Esophagus squamous epithelium (tissue), 5 donors: ENCODE measurements at places on chromosomes 2 and 18. TPM values are rescaled to one million over a fixed set of nuclear protein-coding genes. Genes with fewer than 3 reads are reported as not detected.

GRCh38 chr2:10940596-10940995 is 28.9 kb downstream of the KCNF1 start:
- H3K27me3 ChIP-seq = no peaks in the 10 kb centered on the region
- H3K4me3 ChIP-seq = no peak overlapping the region
- no peaks in the 10 kb centered on the region for H3K36me3 ChIP-seq

DNA sequence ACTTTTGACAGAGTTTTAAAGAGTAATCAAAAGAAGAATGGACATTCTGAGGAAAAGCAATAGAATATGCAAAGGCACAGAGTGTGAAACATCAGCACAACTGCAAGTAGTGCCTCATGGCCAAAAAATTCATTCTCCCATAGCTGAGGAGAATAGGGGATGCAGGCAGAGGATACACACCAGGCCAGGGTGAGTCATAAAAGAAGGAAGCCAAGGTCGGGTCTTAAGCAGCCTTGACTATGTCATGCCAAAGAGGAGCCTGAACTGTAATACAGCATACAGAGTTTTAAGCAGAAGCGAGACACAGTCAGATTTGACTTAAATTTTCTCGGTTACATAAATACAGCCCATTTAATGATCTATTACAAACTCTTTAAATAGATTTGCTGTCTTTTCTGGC is 165.0 kb downstream of the LNPK start:
- H3K4me1 ChIP-seq = no peaks in the 10 kb centered on the region
- no peaks in the 10 kb centered on the region for H3K36me3 ChIP-seq
- H3K27me3 ChIP-seq = no peaks in the 10 kb centered on the region
- no peak for DNase-seq

GRCh38 chr18:79548986-79549637 is 130.5 kb upstream of the CTDP1 start:
- no peak for DNase-seq
- H3K36me3 ChIP-seq = no peaks in the 10 kb centered on the region
- H3K27ac ChIP-seq = no peak overlapping the region

- H3K4me1 ChIP-seq = peaks cover 39% of the 10 kb centered on the region
- peak overlapping the region; percentile 44 for H3K4me3 ChIP-seq
- H3K27me3 ChIP-seq = no peaks in the 10 kb centered on the region
- no peaks in the 10 kb centered on the region for H3K36me3 ChIP-seq
Observed at GRCh38 chr2:74715880-74716279, 61.8 kb downstream of the SEMA4F start.

DNA sequence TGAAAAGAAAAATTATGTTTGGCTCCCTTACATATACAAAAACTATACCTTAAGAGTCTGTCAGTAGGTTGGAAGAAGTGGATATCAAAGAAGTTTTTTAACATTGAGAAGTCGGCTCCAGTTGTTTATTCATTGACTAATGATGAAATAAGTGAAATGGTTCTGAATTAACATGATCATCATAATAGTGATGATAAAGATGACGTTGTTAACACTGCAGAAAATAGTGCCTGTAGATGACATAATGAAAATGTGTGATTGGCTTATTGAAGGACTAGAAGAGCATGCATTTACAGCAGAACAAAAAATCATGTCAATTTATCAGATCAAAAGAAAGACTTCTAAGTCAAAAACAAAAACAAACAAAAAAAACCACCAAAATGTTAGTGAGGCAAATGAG is 1125.4 kb upstream of the NXPH2 start:
- no peak overlapping the region for H3K27ac ChIP-seq
- no peak overlapping the region for H3K4me3 ChIP-seq
- no peaks in the 10 kb centered on the region for H3K36me3 ChIP-seq

DNA sequence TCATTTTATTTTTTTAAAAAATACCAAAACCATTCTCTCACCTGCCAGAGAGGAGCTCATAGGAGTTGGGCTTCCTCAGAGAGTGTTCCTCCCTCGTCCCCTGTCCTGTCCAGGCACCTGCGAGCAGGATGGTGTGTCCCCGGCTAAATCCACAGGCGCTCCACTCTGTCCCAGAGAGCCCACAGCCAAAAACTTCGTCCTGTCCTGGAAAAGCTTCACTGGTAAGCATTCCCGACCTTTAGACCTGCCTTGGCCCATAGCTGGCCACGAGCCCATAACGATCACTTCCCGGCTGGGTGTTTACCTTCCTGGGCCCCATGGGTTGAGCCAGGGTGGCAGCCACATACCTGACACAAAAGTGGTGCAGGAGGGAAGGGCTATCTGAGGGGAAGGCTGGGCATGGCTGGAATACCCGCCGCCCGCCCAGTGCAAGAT is at the start of gene NGEF:
NGEF (minus strand) TSS at position 230 of the 435 bp plus-strand sequence. CDS start 38,366 bp downstream, outside the sequence.
- no peak within 1 kb of the TSS for H3K4me3 ChIP-seq
- no peaks in the 10 kb centered on the region for H3K4me1 ChIP-seq
- H3K36me3 ChIP-seq = no peaks in the 10 kb centered on the region
- no peak for DNase-seq

DNA sequence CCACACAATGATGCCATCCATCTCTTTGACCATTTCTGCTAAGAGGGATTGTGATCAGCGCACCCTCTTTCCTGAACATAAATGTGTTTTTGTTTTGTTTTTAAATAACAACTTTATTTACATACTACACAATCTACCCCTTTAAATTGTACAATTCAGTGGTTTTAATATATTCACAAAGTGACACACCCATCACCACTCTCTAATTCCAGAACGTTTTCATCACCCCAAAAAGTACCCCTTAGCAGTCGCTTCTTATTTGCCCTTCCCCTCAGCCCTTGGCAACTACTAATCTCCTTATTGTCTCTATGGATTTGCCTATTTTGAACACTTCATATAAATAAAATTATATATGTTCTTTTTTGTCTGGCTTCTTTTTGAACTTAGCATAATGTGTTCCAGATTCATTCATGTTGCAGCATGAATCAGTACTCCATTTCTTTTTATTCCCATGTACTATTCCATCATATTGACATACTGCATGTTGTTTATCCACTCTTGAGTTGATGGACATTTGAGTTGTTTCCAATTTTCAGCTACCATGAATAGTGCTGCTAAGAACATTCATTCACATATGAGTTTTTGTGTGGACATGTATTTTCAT is 150.9 kb upstream of the NABP1 start:
- no peaks in the 10 kb centered on the region for H3K4me1 ChIP-seq
- H3K27me3 ChIP-seq = no peaks in the 10 kb centered on the region
- H3K27ac ChIP-seq = no peak overlapping the region
- no peak overlapping the region for H3K4me3 ChIP-seq

DNA sequence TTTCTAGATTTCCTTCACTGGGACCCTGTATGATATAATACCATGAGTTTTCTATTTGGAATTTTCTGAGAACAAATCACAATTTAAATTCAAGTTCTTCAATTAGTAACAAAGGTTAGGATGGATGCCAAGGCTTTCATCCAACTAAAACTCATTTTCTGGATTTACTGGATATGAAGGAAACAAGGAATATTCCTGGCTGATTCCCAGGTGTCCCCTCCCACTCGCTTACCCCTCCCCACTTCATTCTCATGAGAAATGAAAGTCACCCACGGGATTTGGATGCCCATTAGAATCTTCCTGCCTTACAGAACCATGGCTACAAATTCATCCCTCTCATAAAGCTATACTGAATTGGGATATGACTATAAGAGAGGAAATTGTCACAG is 40.0 kb downstream of the RNU4ATAC start:
- peaks cover 10% of the 10 kb centered on the region for H3K36me3 ChIP-seq
- no peaks in the 10 kb centered on the region for H3K27me3 ChIP-seq
- no peak overlapping the region for H3K4me3 ChIP-seq
- H3K27ac ChIP-seq = no peak overlapping the region
- DNase-seq = no peak

DNA sequence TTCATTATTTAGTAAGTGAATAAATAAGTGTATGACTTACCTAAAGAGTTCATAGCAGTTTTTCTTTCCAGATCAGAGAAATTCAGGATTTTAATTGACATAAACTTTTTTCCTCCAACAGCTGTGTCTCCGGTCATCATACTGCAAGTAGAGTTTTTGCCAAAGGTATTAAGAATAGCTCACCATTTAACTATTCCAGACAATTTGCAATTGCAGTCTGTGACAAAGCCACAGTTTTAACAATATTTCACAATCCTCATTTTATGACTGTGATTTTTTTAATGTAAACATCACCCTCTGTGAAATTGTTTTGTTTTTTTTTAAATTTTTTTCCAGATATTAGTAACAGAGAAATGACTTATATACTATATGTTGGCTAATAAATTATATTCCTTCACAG is 199.1 kb downstream of the TRIB2 start:
- no peaks in the 10 kb centered on the region for H3K36me3 ChIP-seq
- no peak for DNase-seq
- no peak overlapping the region for H3K4me3 ChIP-seq
- no peaks in the 10 kb centered on the region for H3K4me1 ChIP-seq
- H3K27ac ChIP-seq = no peak overlapping the region
- no peaks in the 10 kb centered on the region for H3K27me3 ChIP-seq

GRCh38 chr18:59484561-59485328 is 125.7 kb upstream of the LMAN1 start:
- H3K4me3 ChIP-seq = no peak overlapping the region
- no peak overlapping the region for H3K27ac ChIP-seq
- no peaks in the 10 kb centered on the region for H3K4me1 ChIP-seq
- H3K27me3 ChIP-seq = no peaks in the 10 kb centered on the region
- no peak for DNase-seq

GRCh38 chr2:202408546-202409140 is 32.5 kb downstream of the BMPR2 start:
- no peaks in the 10 kb centered on the region for H3K27me3 ChIP-seq
- H3K4me1 ChIP-seq = no peaks in the 10 kb centered on the region
- H3K36me3 ChIP-seq = peaks cover 10% of the 10 kb centered on the region
- no peak overlapping the region for H3K27ac ChIP-seq

DNA sequence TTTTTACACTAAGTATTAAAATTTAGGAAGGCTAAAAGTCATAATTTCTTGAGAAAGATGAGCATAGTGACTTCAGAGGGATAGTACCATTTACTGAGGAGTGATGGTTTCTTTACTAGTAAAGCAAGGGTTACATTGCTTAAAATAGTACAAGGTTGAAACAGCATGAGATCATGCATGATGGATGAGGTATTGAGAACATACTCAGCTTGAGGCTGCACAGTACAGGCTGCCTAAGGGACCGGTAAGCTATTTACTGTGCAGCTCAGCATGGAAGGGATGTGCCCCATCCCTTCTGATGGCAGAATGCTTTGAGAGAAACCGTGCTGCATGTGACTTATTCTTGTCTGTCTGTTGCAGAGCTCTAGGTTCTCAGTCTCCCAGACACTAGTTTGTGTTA is 122.1 kb downstream of the EML6 start:
- H3K27ac ChIP-seq = no peak overlapping the region
- H3K4me1 ChIP-seq = no peaks in the 10 kb centered on the region
- H3K27me3 ChIP-seq = no peaks in the 10 kb centered on the region
- no peaks in the 10 kb centered on the region for H3K36me3 ChIP-seq
- H3K4me3 ChIP-seq = no peak overlapping the region

DNA sequence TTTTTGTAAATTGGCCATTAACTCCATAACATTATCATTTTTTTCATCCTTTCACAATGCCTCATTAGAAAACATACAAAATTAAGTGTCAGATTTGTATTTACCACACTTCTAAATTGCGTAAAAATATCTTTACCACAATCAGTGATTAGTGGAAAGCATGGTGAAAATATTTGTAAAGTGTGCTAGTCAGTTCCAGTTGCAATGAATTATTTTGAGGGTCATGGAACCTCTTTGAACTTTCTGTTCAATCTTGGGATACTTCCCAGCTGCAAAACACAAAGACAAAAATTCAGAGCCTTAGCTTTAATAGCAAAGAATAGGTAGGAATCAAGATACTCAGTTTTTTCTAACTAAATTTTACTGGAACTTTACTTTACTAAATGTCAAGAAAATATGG is 4.0 kb upstream of the COL3A1 start:
- no peaks in the 10 kb centered on the region for H3K27me3 ChIP-seq
- no peaks in the 10 kb centered on the region for H3K36me3 ChIP-seq
- H3K4me1 ChIP-seq = no peaks in the 10 kb centered on the region
- no peak overlapping the region for H3K27ac ChIP-seq
- no peak overlapping the region for H3K4me3 ChIP-seq

DNA sequence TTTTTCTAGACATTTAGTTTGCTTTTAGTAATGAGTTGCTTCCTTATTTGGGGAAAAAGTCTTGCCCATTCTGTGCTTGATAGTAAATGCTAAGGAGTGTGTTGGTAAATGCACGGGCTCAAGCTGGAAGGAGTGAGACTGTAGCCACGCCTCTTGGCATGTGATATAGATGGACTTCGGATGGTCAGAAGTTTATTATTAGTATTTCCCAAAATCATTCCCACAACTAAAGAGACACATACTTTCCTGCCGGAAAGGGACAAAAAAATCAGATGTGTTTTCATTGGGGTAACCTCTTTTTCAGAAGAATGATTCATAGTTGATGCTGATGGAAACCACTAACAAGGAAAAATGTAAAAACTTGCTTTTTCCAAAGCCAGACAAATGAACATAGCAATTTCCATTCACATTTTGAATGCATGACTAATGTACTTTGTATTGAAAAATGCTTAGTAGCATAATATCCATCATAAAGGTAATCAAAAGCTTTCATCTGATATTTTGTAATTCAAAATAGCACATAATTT is 133.2 kb downstream of the ZNF532 start:
- H3K4me1 ChIP-seq = no peaks in the 10 kb centered on the region
- peak overlapping the region; percentile 50 for H3K27ac ChIP-seq
- H3K4me3 ChIP-seq = no peak overlapping the region
- H3K36me3 ChIP-seq = no peaks in the 10 kb centered on the region

DNA sequence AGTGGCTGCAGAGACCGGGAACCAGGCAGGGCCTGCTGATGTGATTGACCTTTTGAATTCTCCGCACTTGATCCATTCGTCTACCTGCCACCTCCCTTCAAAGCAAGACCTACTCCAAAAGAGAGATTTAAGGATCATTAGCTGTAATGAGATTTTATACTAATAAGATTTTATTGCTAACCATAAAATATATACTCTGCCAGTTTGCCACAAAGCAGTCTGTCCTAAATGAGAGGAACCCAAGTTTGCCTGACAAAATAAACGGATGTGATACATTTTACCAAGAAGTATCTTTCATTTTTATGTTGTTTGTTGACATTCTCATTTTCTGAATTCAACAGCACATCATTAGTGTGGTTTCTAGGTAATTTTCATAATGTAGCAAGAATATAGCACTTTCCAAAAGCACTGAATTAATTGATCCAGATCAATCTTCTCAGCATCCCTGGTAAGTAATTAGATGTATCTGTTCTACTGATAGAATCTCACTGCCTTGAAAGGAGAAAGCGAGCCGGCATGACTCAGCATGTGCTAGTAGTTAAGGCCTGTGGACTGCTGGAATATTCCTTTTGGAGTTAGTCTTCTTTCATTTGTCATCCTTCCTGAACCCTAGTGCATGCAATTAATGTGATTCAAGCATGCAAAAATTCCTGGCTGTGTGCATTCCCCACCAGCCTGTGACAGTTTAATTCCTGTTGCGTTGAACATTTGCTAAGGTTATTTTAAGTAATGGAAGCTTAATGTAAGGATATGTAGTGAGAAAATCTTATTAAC is 128.5 kb downstream of the ARL6IP6 start:
- H3K4me1 ChIP-seq = no peaks in the 10 kb centered on the region
- H3K36me3 ChIP-seq = no peaks in the 10 kb centered on the region
- no peak overlapping the region for H3K4me3 ChIP-seq
- H3K27me3 ChIP-seq = no peaks in the 10 kb centered on the region
- H3K27ac ChIP-seq = no peak overlapping the region

Gene C1QL2
- not detected for total RNA-seq

Gene WNT6
- total RNA-seq = 0.76 TPM

Gene IL36G
- total RNA-seq = 7.3 TPM

Gene PPP1R1C
- not detected for total RNA-seq
